ENCODE measurements at places on chromosomes 3 and 15.

DNA sequence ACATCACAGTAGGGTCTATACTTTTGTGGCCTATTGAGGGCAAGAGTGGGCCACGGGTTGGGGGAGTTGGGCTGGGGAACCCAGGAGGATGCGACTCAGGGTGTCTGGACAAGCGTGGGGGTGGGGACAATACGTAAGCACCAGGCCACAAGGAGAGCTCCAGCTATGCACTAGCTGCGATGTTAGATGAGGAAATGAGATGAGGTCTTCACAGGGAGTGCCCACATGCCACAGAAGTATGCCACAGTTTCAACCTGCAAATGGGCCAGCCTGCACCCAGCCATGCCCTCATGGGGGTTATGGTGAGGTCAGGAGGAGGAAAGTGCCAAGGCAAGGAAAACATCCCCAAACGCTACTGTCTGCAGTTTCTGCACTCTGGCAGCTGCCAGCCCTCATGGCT lies 30.5 kb downstream of the CACNA2D2 start:
- no peak for DNase-seq

GRCh38 chr15:67110958-67111864 lies 45.8 kb downstream of the SMAD3 start:
- no peak for DNase-seq

DNA sequence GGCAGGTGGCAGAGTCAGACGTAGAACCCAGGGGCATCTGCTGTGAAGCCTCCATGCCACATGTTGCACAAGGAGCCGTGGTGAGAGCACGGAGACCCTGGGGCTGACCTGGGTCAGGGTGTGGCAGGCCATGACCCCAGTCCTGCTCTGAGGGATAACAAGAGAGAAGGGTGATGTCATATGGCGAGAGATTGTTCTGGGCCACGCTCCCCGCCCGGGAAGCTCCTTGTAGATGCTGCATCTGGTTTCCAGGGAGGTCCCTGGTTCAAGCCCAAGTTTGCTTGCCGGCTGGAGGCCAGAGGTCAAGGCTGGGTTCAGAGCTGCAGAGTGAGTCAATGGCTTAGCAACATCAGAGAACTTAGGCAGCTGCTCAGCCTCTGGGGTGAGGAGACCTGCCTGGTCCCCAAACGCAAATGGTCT lies 17.3 kb downstream of the FGD5 start:
- DNase-seq, result no peak

- DNase-seq, result no peak
Observed at GRCh38 chr15:98676586-98677270, 28.4 kb downstream of the IGF1R start.

DNA sequence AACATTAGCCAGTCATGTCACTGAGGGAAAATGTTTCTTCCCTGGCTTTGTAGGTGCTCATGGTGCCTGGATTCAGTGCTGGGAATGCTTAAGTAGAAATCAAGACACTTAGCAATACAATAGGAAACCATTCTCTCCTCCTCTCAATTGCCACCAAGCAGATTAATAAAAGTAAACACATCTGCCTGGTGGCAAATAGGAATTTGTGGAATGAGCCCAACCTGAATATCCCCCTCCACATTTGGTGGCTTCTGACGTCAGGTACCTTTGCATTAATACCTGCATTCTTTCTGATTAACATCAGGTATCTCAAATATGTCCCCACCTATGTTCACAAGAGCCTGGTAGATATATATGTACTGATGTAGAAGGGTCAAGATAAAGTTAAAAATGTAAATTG lies 42.7 kb downstream of the PPP2R3A start:
- no peak for DNase-seq

GRCh38 chr3:76049776-76050175 lies 264.4 kb upstream of the ZNF717 start:
- no peak for DNase-seq

- DNase-seq, result no peak
Observed at GRCh38 chr15:47364230-47365141, 352.8 kb upstream of the SEMA6D start.

All from nucleus accumbens (tissue), 56 donors.